ENCODE measurements at places on chromosomes 12 and 14. TPM values are rescaled to one million over a fixed set of nuclear protein-coding genes. Genes with fewer than 3 reads are reported as not detected.

- H3K4me1 ChIP-seq = no peaks in the 10 kb centered on the region
- no peak for DNase-seq
- H3K36me3 ChIP-seq = no peaks in the 10 kb centered on the region
- no peak overlapping the region for H3K4me3 ChIP-seq
Observed at GRCh38 chr12:57138526-57139272, 8.7 kb downstream of the LRP1-AS start.

Gene CHGA
- total RNA-seq = not detected

Gene VDR
- 79.6 TPM for total RNA-seq

Gene LHX5
- not detected for total RNA-seq

GRCh38 chr12:34595749-34596733, 573.7 kb downstream of the ALG10 start:
- no peaks in the 10 kb centered on the region for H3K36me3 ChIP-seq
- H3K27ac ChIP-seq = no peak overlapping the region
- no peak for DNase-seq
- no peaks in the 10 kb centered on the region for H3K27me3 ChIP-seq

Gene NANOG
- total RNA-seq = not detected

All from CD8-positive, alpha-beta memory T cell (primary cell).